Right renal pelvis (tissue), 4 donors: ENCODE measurements at places on chromosomes 6 and 20. TPM values are rescaled to one million over a fixed set of nuclear protein-coding genes. Genes with fewer than 3 reads are reported as not detected.

GRCh38 chr20:36175475-36175995 is 21.0 kb downstream of the EPB41L1 start:
- DNase-seq = no peak

GRCh38 chr20:58627212-58628072 is 23.6 kb upstream of the STX16 start:
- no peak for DNase-seq

- DNase-seq = no peak
These were observed 75.5 kb downstream of the DOK5 start for GRCh38 chr20:54550776-54551396.

GRCh38 chr20:33339515-33340058 is 56.6 kb downstream of the BPIFB1 start:
- no peak for DNase-seq

GRCh38 chr6:91941838-91942237 is 1355.0 kb upstream of the MAP3K7 start:
- DNase-seq = no peak

DNA sequence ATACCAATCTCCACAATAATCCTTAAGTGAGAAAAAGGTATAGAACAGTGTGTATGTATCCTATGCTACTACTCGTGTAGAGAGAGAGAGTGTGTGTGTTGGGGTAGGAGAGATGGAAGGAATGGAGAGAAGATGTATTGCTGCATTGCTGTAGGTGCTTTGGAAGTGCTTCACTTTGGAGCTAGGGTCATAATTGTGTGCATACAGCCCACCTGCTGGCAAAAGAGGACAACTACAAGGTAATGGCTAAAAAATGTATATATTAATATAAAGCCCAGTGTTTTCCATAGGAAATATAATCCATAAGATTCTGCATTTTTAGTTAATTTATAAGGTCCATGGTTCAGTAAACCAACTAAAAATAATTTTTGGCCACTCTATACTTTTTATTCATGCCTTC is 36.1 kb downstream of the SERAC1 start:
- DNase-seq = peak; percentile 3

- no peak for DNase-seq
These were observed 9.8 kb downstream of the OR12D1 start for GRCh38 chr6:29424575-29424974.

DNA sequence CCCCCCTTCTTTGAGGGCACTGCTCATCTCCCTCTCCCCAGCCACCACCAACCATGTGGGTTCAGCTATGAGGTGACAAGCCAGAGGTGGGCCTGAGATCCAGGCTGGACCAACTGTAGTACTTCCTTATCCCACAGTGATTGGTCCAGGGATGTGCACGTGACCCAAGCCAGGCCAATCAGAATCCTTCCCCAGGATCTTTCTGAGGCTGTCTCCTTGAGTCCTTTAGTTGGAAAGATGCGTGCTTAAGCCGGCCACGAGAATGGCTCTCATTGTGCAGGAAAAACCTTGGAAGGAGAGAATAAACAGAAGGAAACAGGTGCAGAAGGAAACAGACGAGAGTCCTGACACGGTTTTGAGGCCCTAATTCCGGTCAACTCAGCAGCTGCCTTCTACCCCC is 39.2 kb downstream of the ZC3H12D start:
- DNase-seq = no peak

GRCh38 chr20:6039766-6040165 is 14.1 kb downstream of the LRRN4 start:
- DNase-seq = no peak

DNA sequence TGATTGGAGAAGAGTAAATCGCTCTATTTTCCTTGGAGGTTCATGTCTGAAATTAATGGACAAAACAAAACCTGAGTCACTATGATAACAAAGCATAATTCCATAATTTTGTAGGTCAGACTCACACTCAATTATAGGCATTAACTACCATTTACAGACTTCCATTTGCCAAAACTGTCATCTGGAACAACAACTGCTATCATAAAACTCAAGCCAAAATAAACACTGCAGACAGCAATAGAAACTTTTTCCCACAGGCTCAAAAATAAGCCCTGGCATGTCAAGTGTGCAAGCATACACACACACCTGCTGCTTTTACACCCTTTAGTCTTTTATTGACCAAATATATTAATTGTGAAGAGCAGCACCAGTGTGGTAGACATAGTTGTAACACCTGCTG is 7.1 kb downstream of the MRPS10 start:
- no peak for DNase-seq

GRCh38 chr6:5279891-5280338 is 18.6 kb downstream of the FARS2 start:
- no peak for DNase-seq

GRCh38 chr6:89630488-89630887 is 8.1 kb downstream of the LYRM2 start:
- no peak for DNase-seq

DNA sequence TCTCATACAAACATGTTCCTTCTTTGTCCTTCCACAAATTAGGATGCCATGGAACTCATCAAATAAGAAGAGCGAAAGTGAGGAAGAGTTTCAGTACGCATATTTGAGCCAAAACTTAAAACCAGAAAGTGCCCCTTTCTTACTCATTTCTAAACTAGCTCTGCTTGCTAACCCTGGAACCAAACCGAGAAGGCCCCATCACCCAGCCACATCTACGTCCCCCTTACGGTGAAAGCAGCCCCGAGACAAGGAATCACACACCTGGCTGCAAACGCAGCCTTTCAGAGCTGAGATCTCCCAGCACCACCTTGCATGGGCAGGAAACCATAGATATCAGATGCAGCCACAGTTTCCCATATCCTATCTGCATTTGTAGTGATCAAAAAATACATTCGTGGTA is 28.5 kb downstream of the TRERF1 start:
- no peak for DNase-seq

- no peak for DNase-seq
These were observed 43.4 kb downstream of the TRAM2 start for GRCh38 chr6:52533491-52533890.

The PTCRA gene
- 0.36 TPM for polyA plus RNA-seq

The RCAN2 gene
- polyA plus RNA-seq = 27.5 TPM

The GGTLC1 gene
- polyA plus RNA-seq = 0.27 TPM

The PLN gene
- polyA plus RNA-seq = 6.8 TPM

The SLC17A2 gene
- 0.52 TPM for polyA plus RNA-seq

The CDSN gene
- polyA plus RNA-seq = not detected

The ME1 gene
- 3.8 TPM for polyA plus RNA-seq

The SOX18 gene
- polyA plus RNA-seq = 11.5 TPM

The LAMP5 gene
- polyA plus RNA-seq = 8.8 TPM

The PDYN gene
- polyA plus RNA-seq = 0.66 TPM

The TINAG gene
- 38.7 TPM for polyA plus RNA-seq

The EPHA7 gene
- polyA plus RNA-seq = 38.8 TPM

The HLA-DMB gene
- 73.0 TPM for polyA plus RNA-seq

The SIRPB2 gene
- 0.25 TPM for polyA plus RNA-seq
